AG04449 (cell line): ENCODE measurements at places on chromosomes 16 and 17.

- no peak for DNase-seq
These were observed 34.2 kb downstream of the TTC19 start for GRCh38 chr17:16033729-16034349.

DNA sequence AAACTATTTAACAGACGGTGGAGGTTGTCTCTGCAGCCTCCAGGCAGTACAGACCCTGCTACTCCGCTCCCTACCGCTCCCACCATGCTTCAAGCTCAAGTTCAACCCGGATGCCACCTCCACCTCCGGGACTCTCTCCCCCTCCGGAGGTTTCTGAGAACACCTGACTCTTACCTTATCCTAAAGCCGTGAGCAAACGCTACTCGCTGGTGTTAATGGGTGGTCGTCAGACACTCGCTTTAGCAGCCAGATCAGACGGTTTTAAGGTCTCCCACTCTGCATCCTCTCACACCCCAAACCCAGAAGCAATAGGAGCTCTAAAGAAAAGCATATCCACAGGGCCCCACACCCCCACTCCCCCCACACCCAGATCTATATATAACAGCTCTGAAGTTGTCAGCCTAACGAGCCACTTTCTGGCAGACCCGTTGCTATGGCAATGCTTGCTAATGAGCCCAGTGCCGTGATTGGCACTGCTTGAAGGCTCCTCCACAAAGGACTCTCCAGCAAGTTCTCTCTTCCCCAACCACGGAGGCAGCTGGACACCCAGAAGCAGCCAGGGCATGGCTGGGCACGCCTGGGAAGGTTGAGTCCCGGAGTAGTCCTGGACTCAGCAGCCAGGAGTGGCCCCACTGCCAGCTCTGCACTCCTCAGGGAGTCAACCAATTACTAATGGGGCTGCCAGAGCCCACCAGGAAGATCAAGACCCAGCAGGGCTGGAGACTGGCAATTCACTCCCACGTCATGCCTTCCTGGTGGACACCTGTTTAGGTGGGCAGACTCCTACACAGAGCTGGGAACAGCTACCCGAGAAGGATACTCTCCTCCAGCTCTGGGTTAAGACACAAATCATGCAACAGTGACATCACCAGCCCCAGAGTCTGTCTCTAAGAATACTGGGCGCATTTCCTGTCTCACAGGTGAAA lies 121.2 kb upstream of the RCVRN start:
- DNase-seq: no peak

DNA sequence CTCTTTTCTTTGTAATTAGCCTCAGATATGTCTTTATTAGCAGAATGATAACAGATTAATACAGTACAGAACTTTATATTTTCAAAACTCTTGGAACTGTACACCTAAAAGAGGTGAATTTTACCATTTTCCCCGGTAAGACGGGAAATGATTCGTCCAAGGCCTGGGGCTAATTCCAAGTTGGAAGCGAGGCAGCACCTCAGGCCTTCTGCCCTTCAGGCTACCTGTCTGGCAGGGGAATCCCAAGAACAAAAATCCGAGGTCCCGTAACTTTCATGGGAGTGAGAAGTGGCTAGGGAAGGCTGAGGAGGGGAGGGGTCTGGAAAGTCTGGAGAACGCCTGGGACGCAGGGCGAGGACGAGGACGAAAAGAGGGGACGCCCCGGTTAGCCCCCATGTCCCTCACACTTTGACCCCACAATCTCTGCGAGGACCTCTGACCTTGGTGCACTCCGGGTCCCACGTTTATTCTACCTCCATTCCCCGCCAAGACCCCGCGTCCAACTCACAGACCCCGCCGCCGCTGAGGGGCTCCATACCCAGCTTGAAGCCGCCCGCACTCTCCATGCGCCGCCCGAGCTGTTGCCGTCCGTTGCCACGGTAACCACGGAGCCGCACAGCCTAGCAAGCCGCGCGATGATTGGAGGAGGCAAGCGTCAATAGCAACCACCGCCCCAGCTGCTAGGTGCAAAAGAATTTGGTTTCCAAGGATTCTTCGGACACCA lies at the start of gene HYDIN:
HYDIN (minus strand) TSS at position 601 of the 724 bp plus-strand sequence. CDS start 43,827 bp downstream, outside the sequence.
- no peak for DNase-seq

- DNase-seq: peak; percentile 41
These were observed 18.2 kb downstream of the HIGD1B start for GRCh38 chr17:44865931-44866330.

DNA sequence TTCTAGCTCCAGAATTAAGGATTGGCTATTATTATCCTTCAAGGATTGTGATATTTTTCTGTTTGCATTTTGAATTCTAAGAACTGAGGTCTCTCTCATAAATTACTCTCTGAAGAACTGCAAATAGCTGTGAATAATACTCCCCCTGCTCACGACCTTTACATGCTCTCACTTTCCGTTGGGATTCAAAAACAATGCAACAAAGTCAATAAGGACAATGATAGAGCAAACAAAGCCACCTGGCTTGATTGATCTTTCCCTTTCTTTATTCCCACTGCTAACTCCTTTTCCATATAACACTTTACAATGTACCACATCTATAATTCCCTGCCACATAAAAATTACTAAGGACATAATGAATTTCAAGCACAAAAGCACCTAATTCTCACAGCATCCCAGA lies 523.0 kb upstream of the CA10 start:
- no peak for DNase-seq

- no peak for DNase-seq
These were observed 19.9 kb upstream of the TRAP1 start for GRCh38 chr16:3737181-3737580.

DNA sequence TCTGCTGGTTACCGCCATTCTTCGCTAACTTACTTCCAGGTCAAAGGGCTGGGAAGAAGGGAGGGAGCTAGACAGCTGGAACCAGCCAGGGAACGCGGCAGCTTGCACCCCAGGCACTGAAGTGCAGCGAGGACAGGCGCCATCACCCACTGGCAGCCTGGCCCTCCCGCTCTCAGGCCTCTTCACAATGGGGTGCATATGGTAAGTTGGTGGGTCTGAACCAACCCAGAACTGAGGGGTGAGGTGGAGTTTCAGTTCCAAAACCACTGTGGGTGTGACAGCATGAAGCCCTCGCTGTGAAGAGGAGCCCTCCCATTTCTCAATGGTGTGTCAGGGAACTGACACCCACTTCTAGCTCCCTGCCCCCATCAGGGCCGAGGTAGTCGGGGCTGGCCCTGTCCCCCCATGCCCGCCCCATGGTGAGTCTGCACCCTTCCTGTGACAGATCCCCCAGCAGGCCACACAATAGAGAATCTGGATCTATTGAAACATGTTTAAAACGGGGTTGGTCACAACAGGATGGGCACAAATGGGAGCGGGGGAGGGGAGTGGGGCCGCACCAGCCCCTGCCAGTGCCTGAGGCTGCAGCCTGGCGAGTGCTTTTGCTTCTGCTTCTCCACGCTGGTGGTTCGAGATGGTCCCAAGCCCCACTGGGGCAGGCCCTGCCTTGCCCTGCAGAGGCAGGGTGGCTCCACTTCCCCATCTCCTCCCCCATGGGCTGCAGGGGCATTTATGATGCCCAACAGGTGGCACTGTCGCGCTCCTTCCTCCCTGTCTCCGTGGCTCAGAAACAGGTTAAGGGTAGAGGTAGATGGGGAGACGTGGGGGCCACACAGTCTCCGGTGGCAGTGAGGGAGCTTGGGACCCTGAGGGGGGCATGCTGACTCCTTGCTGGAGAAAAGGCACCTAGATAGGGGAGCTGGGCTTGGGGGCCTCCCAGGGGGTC lies 2.3 kb downstream of the LIMD2 start:
- no peak for DNase-seq

- no peak for DNase-seq
These were observed 28.9 kb downstream of the BEAN1 start for GRCh38 chr16:66455970-66456369.

- DNase-seq: no peak
These were observed 115.2 kb downstream of the RBFOX3 start for GRCh38 chr17:79495665-79496064.

DNA sequence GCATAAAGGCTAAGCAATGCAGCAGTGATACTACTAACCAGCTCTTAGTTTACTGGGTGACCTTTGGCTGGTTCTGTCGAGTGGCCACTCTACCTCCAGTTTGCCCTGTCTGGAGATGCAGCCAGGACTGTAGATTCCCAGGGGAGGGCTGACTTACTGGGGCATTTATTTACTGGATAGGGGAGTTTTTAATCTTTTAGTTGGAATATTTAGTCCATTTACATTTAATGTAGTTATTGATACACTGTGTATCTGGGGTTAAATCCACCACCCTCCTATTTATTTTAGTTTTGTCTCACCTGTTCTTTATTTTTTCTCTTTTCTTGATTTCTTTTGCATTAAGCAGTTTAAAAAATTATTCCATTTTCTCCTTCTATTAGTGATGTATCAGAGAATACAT lies 112.9 kb downstream of the RPTOR start:
- no peak for DNase-seq
